ENCODE measurements at places on chromosomes 5 and 9.

- no peak for DNase-seq
These were observed 392.9 kb upstream of the WWC1 start for GRCh38 chr5:167898361-167899042.

- no peak for DNase-seq
These were observed 16.4 kb upstream of the ZBTB34 start for GRCh38 chr9:126844085-126844484.

DNA sequence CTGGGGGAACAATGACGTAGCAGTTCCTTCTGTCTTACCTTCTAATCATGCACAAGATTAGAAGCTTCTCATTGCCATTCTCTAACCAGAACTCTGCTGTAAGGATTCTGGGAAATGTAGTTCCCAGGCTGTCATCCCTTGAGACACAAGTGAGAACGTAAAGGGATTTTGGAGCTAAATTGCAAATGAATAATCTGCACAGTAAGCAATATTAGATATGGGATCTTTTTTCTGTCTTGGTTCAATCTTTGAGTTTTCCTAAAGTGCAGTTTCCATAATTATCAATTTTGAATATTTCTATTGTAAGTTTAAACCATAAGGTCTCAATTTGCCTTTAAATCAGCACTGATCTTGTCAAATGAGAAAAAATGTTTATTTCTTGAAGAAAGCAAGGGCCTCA is 189.7 kb upstream of the PLPPR1 start:
- DNase-seq = no peak

- DNase-seq = no peak
These were observed 36.3 kb downstream of the ELL2 start for GRCh38 chr5:95925378-95925744.

GRCh38 chr5:79484731-79485130 is 29.2 kb downstream of the HOMER1 start:
- no peak for DNase-seq

All from stimulated activated CD8-positive, alpha-beta memory T cell treated with anti-CD3 and anti-CD28 coated beads, Interleukin-2, amount 100 ng/mL, for 1 hour (primary cell).